NCI-H1105 treated with DMSO at 0.1 percent for 48 hours (cell line): ENCODE measurements at places on chromosomes 6 and 20.

GRCh38 chr20:54078296-54078984 lies 8.0 kb upstream of the BCAS1 start:
- no peak for DNase-seq

- no peak for DNase-seq
Measured at GRCh38 chr6:73923905-73924485, 228.0 kb downstream of the CD109 start.

DNA sequence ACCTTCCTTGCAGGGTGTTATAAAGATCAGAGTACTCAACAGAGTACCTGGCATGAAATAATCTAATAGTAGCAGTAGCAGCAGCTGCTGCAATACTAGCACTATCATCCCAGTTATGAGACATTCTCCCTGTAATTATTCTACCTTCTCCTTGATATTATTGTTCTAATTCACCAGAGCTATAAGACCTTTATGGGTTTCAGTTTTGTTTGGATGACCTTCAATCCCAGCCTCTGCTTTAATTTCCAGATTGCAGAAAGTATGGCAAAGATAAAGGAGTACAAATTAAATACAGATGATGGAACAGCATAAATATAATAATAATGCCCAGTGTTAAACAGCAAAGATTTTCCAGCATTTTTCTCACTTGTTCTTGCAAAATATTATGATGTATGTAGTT lies 150.5 kb upstream of the MYLIP start:
- DNase-seq = no peak

DNA sequence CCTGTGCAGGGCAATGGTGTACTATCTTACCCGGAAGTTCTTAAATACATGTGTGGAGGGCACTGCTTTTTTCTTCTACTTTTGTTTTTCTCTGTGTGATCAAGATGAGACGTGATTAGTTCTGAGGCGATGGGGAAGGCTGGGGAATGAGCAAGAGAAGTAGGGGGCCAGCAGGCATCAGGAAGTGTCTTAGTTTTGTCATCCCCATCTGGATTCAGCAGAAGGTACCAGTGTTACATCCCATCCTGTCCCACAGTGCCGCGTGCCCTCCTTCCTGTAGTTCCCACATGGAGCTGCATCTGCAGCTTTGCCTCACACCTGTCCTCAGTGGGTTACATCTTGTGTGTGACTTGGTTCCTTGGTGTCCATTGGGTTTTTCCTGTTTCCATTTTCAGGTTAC lies 86.9 kb downstream of the FNDC1 start:
- DNase-seq = no peak

GRCh38 chr6:17015144-17015543 lies 86.7 kb upstream of the STMND1 start:
- no peak for DNase-seq
